Stimulated activated CD4-positive, alpha-beta T cell treated with anti-CD3 and anti-CD28 coated beads, Interleukin-2, amount 100 ng/mL, for 24 hours (primary cell): ENCODE measurements at places on chromosomes 5 and 9.

- no peak for DNase-seq
Observed at GRCh38 chr9:124694414-124695279, 76.5 kb downstream of the NR6A1 start.

GRCh38 chr5:38948501-38948900 is 102.7 kb downstream of the OSMR start:
- DNase-seq, result no peak

DNA sequence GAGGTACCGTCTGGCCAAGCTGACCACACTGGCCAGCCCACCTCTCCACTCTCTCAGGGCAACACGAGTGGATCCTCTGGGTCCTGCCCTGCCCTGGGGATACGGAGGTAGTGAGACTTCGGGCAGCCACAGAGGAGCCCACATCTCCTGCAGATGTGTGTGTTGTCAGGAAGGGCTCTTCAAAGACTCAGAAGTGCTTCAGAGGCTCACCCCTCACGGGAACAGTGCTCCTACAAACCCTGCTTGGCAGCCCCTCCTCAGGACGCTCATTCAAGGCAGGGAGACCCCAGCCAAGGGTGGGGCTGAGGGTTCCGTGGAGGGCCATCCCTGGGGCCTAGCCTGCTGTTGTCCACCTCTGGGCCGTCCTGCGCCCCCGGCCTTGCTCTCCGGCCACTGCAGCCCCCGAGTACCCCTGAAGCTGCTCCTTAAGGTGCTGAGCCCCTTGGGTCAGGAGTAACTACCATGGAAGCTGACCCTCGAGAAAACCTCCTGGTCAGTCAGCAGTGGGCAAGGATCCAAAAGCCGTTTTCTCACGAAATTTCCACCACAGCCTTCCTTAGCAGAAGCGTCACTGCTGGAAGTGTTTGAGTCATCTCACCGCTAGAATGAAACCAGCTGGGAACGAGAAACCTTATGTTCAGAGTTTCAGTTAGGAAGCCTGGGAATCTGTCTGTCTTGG is 23.2 kb upstream of the LRRC14B start:
- DNase-seq, result no peak

- DNase-seq, result no peak
Observed at GRCh38 chr5:9547122-9547947, 1.5 kb upstream of the SEMA5A start.
